ENCODE measurements at places on chromosomes 2 and 18. TPM values are rescaled to one million over a fixed set of nuclear protein-coding genes. Genes with fewer than 3 reads are reported as not detected.

MRPL19 gene
- polyA plus RNA-seq: 84.0 TPM

ACOXL gene
- 0.16 TPM for polyA plus RNA-seq

MEIS1 gene
- polyA plus RNA-seq: 2.2 TPM

NCKAP1 gene
- polyA plus RNA-seq: 176 TPM

FASTKD1 gene
- polyA plus RNA-seq: 27.7 TPM

NPHP1 gene
- polyA plus RNA-seq: 2.9 TPM

TUBB8B gene
- 0.30 TPM for polyA plus RNA-seq

LOXL3 gene
- 0.21 TPM for polyA plus RNA-seq

GREB1L gene
- polyA plus RNA-seq: 5.1 TPM

SNX17 gene
- 83.3 TPM for polyA plus RNA-seq

- DNase-seq: no peak
- H3K4me1 ChIP-seq: no peaks in the 10 kb centered on the region
Measured at GRCh38 chr2:180901331-180901730, 79.1 kb upstream of the UBE2E3 start.

- no peaks in the 10 kb centered on the region for H3K36me3 ChIP-seq
- H3K27me3 ChIP-seq: peaks cover 5% of the 10 kb centered on the region
- no peak for DNase-seq
- no peaks in the 10 kb centered on the region for H3K4me1 ChIP-seq
- no peak overlapping the region for H3K27ac ChIP-seq
Measured at GRCh38 chr2:30334762-30335363, 103.5 kb downstream of the LBH start.

- no peak overlapping the region for H3K4me3 ChIP-seq
- no peak overlapping the region for H3K27ac ChIP-seq
- H3K27me3 ChIP-seq: no peaks in the 10 kb centered on the region
Measured at GRCh38 chr2:131063501-131064283, 29.6 kb downstream of the FAM168B start.

DNA sequence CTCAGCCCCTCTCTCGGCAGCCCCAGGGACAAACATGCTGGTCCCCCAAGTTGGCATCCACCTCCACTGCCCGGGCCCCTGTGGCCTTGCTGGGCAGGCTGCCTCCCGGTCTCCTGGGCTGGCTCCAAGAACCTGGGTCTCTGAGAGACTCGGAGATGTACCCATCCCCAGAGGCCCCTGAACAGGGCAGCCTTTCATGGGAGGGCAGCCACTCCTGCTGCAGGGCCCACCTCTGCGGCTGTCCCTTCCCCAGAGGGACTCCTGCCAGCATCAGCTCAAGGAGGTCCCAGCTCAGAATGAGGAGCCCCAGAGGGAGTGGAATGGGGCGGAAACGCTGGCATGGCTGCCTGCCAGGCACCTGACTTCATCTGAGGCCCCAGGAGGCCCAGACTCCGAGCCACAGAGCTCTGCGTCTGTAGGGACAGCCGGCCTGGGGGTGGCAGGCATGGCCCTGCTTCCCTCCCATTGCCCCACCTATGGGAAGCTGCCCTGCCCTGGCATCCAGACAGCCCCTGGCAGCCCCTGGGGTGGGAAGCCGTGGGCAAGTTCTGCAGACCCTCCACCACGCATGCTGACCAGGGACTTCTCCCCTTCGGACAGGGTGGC, 857 bp upstream of the CROCC2 start:
- H3K36me3 ChIP-seq: no peaks in the 10 kb centered on the region
- no peak overlapping the region for H3K27ac ChIP-seq
- H3K4me3 ChIP-seq: no peak overlapping the region

DNA sequence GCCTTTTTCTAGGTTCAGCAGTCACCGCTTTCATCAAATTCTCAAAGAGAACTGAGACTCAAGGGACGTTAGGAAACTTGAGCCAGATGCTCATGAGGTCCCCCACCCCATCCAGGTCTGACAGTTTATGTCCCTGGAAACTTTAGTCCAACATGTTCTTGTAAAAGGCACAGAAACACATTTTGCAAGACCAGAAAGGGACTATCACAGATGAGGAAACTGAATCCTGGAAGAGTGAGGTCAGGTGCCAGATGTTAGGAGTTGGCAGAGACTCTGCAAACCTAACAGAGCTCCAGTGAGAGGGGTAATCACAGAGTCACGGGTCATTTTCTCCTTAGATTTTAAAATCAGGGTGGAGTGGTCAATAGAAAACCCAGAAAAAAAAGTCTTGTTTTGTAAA, 76.6 kb downstream of the RDH14 start:
- H3K4me1 ChIP-seq: no peaks in the 10 kb centered on the region
- no peaks in the 10 kb centered on the region for H3K36me3 ChIP-seq
- no peaks in the 10 kb centered on the region for H3K27me3 ChIP-seq
- H3K4me3 ChIP-seq: no peak overlapping the region

GRCh38 chr2:1299043-1299442, 114.2 kb upstream of the TPO start:
- H3K4me3 ChIP-seq: no peak overlapping the region
- no peaks in the 10 kb centered on the region for H3K36me3 ChIP-seq
- DNase-seq: no peak
- H3K27ac ChIP-seq: no peak overlapping the region
- H3K4me1 ChIP-seq: no peaks in the 10 kb centered on the region

- H3K4me3 ChIP-seq: no peak overlapping the region
- no peak for DNase-seq
- no peaks in the 10 kb centered on the region for H3K27me3 ChIP-seq
- H3K36me3 ChIP-seq: peaks cover 38% of the 10 kb centered on the region
Measured at GRCh38 chr2:237758185-237758584, 40.4 kb upstream of the RBM44 start.

DNA sequence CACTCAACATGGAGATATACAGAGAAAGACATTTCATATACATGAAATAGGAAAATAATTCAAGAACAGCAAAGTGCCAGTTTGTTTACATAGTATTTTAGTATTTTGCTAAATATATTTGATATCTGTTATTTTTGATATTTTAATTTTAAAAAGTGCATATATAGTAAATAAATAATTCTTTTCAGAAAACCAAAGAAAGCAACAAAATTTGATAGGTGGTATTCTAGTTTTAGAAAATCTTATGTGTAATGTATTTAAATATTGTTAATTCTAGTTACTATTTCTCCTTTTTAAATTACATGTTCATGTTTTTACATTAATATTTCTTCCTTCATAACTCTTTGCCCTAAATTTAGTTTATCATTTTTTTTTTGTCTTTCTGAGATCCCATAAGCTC, 34.5 kb upstream of the FAM171B start:
- no peak overlapping the region for H3K27ac ChIP-seq
- H3K27me3 ChIP-seq: no peaks in the 10 kb centered on the region
- no peak for DNase-seq
- no peak overlapping the region for H3K4me3 ChIP-seq
- H3K36me3 ChIP-seq: peaks cover under 1% of the 10 kb centered on the region

- H3K4me1 ChIP-seq: no peaks in the 10 kb centered on the region
- no peak overlapping the region for H3K4me3 ChIP-seq
- no peak overlapping the region for H3K27ac ChIP-seq
- no peak for DNase-seq
Measured at GRCh38 chr2:2932692-2933305, 444.8 kb downstream of the EIPR1 start.

DNA sequence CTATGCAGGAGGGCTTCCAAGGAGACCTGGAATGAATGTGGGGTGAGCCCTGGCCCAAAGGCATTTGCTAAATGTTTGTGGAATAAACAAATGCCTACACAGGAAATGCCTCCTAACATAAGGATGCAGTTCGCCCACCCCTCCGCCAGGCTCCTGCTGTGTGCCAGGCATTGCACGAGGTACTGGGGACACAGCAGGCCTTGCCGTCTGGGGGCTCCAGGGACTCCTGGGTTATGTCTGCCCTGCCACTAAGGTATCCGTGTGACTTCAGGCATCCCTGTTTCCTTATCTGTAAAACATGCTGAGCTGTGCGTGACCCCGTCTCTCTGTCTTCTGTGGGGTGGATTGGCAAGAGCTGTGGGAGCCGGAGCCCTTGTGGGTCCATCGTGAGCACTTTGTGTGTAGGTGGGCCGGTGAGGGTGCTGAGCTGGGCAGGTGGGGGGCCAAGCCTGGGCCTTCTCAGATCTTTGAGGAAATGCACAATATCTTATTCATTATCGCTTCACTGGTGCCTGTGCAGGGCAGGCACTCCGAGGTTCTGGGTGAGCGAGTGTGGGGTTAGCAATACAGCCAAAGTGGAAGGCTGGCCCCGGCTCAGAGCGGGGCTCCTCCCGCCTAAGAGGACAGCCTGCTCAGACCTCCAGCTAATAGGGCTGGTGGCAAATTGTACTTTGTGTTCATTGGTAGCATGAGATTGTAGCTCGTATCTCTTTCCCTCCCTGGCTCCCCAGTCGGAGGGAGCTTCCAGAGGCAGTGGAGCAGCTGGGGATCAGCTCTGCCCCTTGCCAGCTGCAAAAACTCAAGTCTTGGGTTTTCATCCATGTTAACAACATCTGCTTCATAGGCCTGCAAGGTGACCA, 126.8 kb downstream of the GLI2 start:
- DNase-seq: no peak
- no peak overlapping the region for H3K27ac ChIP-seq
- no peak overlapping the region for H3K4me3 ChIP-seq
- no peaks in the 10 kb centered on the region for H3K36me3 ChIP-seq

- H3K4me1 ChIP-seq: peaks cover 58% of the 10 kb centered on the region
- no peak overlapping the region for H3K4me3 ChIP-seq
- peak overlapping the region; percentile 13 for H3K27ac ChIP-seq
- no peak for DNase-seq
Measured at GRCh38 chr18:48542513-48543181, 3.8 kb downstream of the CTIF start.

GRCh38 chr18:48790226-48790863, 160.4 kb downstream of the SMAD7 start:
- no peak overlapping the region for H3K4me3 ChIP-seq
- H3K27me3 ChIP-seq: no peaks in the 10 kb centered on the region
- no peak overlapping the region for H3K27ac ChIP-seq
- no peaks in the 10 kb centered on the region for H3K4me1 ChIP-seq
- no peak for DNase-seq
- no peaks in the 10 kb centered on the region for H3K36me3 ChIP-seq

GRCh38 chr2:201929281-201930026, 104.2 kb upstream of the FZD7 start:
- H3K27ac ChIP-seq: no peak overlapping the region
- DNase-seq: no peak
- H3K4me1 ChIP-seq: no peaks in the 10 kb centered on the region
- H3K4me3 ChIP-seq: no peak overlapping the region

DNA sequence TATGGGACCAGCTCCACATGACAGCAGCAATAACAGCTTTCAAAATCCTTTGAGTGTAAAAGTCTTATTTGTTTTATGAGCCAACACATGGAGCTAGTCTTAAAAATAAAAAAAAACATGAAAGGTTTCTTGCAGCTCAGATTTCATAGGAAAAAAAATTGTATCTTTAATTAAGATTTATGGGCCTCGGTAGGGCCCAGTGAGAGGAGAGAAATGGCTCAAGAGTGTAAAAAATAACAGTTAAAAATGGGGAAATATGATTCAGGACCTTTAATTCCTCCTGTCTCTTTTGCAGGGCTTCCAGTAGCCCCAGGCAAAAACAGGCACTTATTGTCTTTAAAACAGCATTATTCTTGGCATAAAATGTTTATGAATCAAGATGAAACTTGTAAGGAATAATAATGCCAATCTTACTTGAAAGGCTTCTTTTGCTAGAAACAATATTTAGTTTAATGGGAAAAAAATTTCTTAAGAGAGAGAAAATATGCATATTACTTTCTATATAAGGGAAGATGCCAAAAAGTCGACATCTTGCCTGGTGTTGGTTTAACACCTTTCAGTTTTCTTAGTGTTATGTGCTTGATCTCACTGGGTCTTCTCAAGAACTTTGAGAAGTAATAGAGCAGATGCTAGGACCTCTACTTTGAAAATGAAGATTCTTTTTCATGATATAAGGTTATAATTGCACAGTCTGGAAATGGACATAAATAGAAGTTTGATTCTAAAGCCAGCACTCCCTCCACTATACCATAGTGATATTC, 71.3 kb upstream of the SETBP1 start:
- no peaks in the 10 kb centered on the region for H3K36me3 ChIP-seq
- H3K27me3 ChIP-seq: no peaks in the 10 kb centered on the region
- H3K27ac ChIP-seq: no peak overlapping the region
- H3K4me1 ChIP-seq: peaks cover 6% of the 10 kb centered on the region
- H3K4me3 ChIP-seq: no peak overlapping the region

- H3K4me3 ChIP-seq: no peak overlapping the region
- no peak for DNase-seq
- no peaks in the 10 kb centered on the region for H3K36me3 ChIP-seq
- H3K27ac ChIP-seq: no peak overlapping the region
Measured at GRCh38 chr2:10846110-10846861, 33.7 kb upstream of the PDIA6 start.

- peaks cover 32% of the 10 kb centered on the region for H3K27me3 ChIP-seq
- DNase-seq: no peak
- H3K4me1 ChIP-seq: peaks cover 19% of the 10 kb centered on the region
- no peaks in the 10 kb centered on the region for H3K36me3 ChIP-seq
Measured at GRCh38 chr2:237479747-237480146, 7.3 kb upstream of the MLPH start.

DNA sequence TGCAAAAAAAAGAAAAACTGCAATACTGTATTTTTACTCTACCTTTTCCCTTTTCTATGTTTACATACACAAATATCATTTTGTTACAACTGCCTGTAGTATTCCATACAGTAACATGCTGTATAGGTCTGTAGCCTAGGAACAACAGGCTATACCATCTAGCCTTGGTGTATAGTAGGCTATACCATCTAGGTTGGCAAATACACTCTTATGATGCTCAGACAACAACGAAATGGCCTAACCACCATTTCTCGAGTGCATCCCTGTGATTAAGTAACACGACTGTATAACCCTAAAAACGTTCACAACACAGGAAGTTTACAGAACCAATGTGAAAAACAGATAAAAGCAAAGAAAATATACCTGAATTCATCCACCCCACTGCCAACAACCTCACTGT, 64.0 kb downstream of the MEMO1 start:
- no peaks in the 10 kb centered on the region for H3K27me3 ChIP-seq
- DNase-seq: no peak
- no peak overlapping the region for H3K27ac ChIP-seq
- no peak overlapping the region for H3K4me3 ChIP-seq
- H3K36me3 ChIP-seq: peaks cover 2% of the 10 kb centered on the region
- H3K4me1 ChIP-seq: peaks cover under 1% of the 10 kb centered on the region

GRCh38 chr2:85590950-85591349, 4.6 kb upstream of the RNF181 start:
- no peaks in the 10 kb centered on the region for H3K27me3 ChIP-seq
- H3K4me1 ChIP-seq: peaks cover 17% of the 10 kb centered on the region
- H3K36me3 ChIP-seq: no peaks in the 10 kb centered on the region
- H3K4me3 ChIP-seq: no peak overlapping the region

DNA sequence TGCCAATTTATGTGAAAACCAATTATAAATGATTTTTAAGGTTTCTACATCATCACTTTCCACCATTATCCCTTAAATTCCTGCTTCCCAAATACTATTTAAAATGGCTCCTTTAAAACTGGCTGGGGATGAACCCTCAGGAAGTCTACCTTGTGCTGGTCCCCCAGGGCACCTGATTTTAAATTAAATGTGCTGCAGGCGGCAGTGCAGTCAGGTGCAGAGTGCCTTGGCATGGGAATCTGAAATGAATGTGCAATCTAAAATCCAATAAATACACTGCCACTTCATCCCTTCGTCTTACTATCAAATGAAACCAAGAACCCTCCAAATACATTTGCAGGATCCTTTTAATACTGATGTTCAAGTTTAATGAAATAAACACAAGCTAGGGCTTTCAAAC, 61.8 kb downstream of the C2orf76 start:
- H3K36me3 ChIP-seq: no peaks in the 10 kb centered on the region
- peaks cover 14% of the 10 kb centered on the region for H3K27me3 ChIP-seq
- H3K4me1 ChIP-seq: peaks cover 5% of the 10 kb centered on the region
- no peak for DNase-seq
- H3K4me3 ChIP-seq: no peak overlapping the region

GRCh38 chr2:207283356-207283755, 117.6 kb upstream of the KLF7 start:
- DNase-seq: no peak
- no peaks in the 10 kb centered on the region for H3K36me3 ChIP-seq
- no peak overlapping the region for H3K4me3 ChIP-seq
- peaks cover 19% of the 10 kb centered on the region for H3K4me1 ChIP-seq
- no peaks in the 10 kb centered on the region for H3K27me3 ChIP-seq
- H3K27ac ChIP-seq: no peak overlapping the region
